NCI-H187 treated with DMSO at 0.1 percent for 48 hours (cell line): ENCODE measurements at places on chromosomes 12 and 14.

- no peak for DNase-seq
Measured at GRCh38 chr12:52352951-52353350, 14.3 kb downstream of the KRT85 start.

- no peak for DNase-seq
Measured at GRCh38 chr14:77053046-77053841, 24.7 kb upstream of the IRF2BPL start.

- DNase-seq = no peak
Measured at GRCh38 chr12:13764748-13765147, 216.7 kb downstream of the GRIN2B start.

DNA sequence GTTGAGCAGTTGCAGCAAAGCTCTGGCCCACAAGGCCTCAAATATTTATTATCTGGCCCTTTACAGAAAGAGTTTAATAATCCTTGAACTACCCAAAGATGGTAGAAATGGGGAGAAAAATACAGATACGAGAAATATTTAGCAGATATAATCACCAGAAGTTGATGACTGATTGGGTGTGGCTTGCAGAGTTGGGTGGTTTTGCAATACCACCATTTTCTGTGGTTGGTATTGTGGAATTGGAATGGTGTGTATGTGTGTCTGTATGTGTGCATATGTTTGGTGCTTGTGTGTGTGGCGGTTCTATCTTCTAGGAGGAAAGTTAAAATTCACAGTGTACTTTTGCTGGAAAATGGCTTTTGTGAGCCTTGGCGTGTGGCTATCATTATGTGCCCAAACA, 85.4 kb upstream of the MANSC4 start:
- no peak for DNase-seq

DNA sequence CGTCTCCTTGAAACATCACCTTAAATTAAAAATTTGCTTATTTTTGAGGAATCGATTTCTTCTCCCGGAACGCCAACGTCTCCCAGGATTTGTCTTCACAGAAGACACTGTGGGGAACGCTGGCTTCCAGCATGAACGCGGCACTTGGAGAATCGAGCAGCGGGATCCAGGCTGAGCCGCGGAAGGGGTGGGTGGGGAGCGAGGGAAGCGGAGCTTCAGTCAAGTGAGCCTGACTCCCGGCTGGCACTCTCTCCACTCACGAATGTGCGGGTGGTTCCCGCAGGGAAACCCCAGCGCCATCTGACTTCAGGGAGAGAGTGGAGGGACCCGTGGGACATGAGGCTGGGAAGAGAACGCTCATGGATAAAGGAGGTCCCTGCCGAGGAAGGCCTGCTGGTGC, 506.0 kb upstream of the TMEM132C start:
- no peak for DNase-seq

DNA sequence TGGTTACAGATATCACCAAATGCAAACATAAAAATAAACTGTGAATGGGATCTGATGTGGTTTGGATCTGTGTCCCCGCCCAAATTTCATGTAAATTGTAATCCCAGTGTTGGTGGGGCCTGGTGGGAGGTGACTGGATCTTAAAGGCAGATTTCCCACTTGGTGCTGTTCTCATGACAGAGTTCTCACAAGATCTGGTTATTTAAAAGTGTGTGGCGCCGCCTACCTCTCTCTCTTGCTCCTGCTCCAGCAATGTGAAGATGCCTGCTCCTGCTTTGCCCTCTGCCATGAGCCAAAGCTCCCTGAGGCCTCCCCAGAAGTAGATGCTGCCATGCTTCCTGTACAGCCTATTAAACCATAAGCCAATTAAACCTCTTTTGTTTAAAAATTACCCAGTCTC, 47.8 kb downstream of the SLC25A21 start:
- DNase-seq = no peak

DNA sequence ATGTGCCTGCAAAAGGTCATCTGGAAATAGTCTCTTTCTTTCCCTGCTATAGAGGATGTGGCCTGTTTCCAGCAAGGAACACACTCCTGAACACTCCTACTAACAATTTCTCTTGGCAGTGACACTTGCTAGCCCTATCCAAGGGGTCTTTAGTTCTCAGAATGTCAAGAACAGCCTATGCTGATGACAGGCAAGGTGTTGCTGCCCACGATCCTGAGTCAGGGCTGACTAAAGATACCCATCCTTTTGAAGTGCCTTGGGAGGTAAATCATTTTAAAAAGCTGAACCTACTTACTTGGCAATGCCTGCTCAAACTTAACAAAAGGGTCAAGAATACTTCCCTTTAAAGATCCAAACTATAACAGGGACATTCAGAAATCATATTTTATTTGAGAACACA, 1146.4 kb downstream of the VRK1 start:
- no peak for DNase-seq
